ENCODE measurements at places on chromosomes 16 and 17. TPM values are rescaled to one million over a fixed set of nuclear protein-coding genes. Genes with fewer than 3 reads are reported as not detected.

GRCh38 chr17:9371019-9371418 is 204.6 kb downstream of the STX8 start:
- peak; percentile 10 for DNase-seq

HOXB5 gene
- total RNA-seq = not detected

GRCh38 chr16:16191493-16192167 is 31.7 kb downstream of the ABCC6 start:
- DNase-seq = no peak

- peak; percentile 34 for DNase-seq
These were observed 4.9 kb downstream of the TNRC6C start for GRCh38 chr17:77963441-77963840.

PRR35 gene
- not detected for total RNA-seq

GRCh38 chr16:30615358-30616091 is 5.3 kb upstream of the ZNF689 start:
- peak; percentile 91 for DNase-seq
